ENCODE measurements at places on chromosomes 3 and 15.

GRCh38 chr3:54950391-54951003 is 22.6 kb upstream of the LRTM1 start:
- DNase-seq: no peak

DNA sequence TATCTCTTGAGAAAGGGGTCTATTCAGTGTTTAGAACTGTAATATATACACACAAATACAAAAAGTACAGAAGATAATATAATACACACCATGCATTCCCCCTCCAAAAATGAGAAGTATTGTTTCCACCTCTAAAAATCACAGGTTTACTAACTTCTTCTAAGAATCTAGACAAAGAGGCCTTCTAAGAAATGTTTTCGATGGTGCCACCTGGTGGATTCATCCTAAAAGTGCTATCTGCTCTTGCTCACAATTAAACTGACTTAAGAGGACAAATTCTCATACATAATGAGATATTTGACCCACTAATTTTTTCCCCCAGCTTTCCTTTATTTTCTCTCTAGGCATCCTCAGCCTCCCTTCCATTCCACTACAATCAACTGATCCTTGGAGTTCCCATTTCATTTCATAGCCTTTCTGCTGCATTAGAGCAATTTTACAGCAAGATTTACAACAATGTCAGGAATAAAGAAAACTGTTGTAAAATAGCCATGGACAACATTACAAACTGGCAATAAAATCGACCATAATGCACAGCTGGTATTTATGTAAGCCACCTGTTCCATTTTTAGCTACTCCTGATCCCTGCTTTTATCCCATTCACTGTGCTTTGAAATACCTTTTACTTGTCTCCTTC is 124.6 kb downstream of the ARRDC4 start:
- DNase-seq: no peak

DNA sequence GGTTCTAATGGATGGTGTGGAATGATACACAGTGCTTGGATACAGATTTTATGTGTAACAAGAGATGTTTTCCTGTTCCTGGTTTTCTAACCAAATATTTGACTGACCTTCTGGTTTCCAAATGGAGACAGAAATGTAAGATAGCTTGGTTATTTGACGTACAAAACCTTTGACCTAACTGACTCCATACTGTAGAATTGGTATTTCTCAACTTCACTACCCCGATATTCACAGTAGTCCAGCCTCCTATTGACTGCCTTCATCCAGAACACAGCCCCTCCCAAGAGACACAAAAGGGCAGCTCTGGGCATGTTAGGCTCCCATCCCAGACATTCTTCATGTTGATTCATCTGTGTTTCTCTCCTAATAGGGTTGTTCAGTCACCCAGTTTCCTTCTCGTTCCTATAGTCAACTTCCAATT is 33.4 kb downstream of the MYO1E start:
- no peak for DNase-seq

- DNase-seq: no peak
Observed at GRCh38 chr3:69236812-69237707, 114.7 kb upstream of the LMOD3 start.

DNA sequence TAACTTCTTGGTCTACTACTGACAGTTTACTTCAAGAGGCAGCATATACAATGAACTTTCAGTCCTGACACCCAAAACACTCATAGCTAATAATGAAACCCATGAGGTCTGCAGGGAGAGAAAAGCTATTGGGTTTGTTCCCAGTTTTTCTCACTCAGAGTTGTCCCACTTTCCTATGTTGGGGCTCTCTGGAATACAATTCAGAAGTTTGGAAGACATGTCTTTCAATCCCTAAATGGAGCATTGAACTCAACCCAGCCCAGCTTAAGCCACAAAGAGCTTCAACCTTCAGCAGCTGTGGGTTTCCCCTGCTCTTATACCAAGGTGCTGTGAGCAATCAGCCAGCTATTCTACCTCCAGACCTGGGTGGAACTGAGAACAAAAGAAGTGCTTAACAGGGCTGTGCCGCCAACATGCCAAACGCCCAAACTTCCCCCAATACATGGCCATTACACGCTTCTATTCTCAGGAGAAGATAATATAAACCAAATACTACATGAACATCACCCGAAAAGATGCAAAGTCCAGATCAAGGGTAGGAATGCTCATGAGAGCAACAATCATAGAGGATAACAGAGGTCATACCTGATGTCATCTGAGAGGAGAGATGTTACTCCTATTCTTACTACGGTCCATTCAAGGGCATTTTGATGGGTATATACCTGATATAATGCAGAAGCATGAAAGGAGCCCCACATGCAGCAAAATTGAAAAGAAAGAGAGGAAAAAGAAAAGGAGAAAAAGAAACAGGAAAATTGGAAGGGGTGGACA is 131.2 kb upstream of the TGFBR2 start:
- DNase-seq: no peak

DNA sequence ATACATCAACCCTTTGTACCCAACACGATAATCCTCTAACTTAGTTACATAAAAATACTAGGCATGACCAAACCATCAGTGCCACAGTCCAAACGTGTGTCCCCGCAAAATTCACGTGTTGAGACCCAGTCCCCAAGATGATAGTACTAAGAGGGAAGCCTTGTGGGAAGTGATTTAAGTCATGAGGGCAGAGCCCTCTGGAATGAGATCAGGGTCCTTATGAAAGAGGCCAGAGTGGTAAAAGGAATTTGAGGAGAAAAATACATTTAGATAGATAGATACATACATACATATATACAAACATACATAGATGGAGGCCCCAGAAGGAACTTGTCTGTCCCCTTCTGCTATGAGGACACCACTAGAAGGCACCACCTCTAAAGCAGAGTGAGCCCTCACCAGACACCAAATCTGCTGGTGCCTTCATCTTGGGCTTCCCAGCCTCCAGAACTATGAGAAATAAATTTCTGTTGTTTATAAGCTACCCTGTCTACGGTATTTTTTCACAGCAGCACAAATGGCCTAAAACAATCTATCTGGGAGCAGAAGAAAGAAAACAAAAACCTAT is 8.0 kb downstream of the TBC1D2B start:
- DNase-seq: no peak

GRCh38 chr15:44300572-44300971 is 12.1 kb downstream of the GOLM2 start:
- DNase-seq: no peak

GRCh38 chr3:171508676-171509075 is 48.5 kb upstream of the TNIK start:
- no peak for DNase-seq

DNA sequence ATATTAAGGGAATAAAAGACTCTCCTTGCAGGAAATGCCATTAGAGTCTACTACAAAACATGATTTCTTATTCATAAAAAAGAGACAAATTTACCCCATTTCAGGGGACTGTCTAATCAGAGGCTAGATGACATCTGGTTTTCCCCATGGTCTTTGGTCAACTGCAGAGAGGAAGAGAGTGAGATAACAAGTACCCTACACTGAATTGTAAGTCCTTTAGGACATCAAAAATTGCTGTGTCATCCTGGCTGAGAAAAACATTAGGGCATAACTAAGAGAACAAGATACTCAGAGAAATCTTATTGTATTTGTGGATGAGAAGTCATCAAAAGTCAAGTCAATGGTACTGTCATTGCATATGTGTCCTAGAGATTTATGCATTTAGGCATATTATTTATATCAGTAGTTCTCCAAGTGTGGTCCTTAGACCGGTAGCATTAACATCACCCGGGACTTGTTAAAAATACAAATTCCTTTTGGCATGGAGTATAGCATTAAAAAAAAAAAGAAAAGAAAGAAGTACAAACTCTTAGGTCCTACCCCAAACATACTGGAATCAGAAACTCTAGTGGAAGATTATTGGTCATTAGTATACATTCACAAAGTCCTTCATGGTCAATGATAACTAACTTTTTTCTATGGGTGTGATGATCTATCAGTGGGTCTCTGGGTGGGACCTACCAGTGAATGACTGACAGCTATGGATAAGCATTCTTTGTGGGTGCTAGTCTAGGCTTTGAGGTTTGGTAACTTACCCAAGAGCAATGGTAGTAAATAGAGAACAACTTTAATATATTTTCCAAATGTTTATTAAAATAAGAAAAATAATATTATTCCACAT is 29.0 kb upstream of the TBC1D5 start:
- no peak for DNase-seq

- no peak for DNase-seq
Observed at GRCh38 chr3:58898513-58898912, 151.3 kb downstream of the CFAP20DC start.

GRCh38 chr3:94431876-94432570 is 369.2 kb downstream of the NSUN3 start:
- no peak for DNase-seq

GRCh38 chr15:92043283-92043682 is 189.8 kb downstream of the SLCO3A1 start:
- DNase-seq: no peak

DNA sequence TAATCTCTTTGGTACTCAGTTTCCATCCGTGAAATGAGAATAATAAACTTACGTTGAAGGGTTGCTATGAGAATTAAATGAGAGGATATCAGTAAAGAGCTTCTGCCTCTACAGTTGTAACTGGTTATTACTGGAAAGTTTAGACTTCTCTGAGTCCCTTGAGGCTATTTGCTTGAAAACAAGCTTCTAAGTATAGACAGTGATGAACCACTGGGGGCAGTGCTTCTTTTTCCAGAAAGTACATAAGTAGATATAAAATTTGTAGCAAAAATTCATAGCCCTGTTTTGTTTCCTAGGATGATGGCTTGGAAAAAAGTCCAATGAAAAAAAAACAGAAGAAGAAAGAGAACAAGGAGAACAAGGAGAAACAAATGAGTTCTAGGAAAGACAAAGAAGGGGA is 87.1 kb downstream of the RGMA start:
- DNase-seq: no peak

Measured in cortex of kidney (tissue), 1 donor.